ENCODE measurements at places on chromosomes 4 and X.

- DNase-seq, result no peak
Measured at GRCh38 chrX:133810925-133811324, 174.5 kb downstream of the GPC3 start.

- no peak for DNase-seq
Measured at GRCh38 chr4:70508801-70509200, 9.6 kb upstream of the AMTN start.

DNA sequence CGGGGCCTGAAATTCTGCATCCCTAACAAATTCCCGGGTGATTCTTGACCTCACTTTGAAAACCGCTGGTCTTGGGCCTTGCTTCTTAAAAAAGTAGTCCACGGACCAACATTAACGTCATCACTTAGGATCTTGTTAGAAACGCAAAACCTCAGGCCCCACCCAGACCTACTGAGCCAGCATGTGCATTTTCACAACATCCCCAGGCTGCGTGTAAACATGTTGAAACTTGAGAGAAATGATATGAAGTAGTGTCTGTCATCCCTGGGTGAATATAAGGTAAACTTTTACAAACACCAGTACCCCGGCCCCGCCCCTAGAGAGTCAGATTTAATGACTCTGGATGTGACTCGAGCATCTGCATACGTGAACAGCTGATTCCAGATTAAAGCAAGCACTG is 33.7 kb downstream of the SORBS2 start:
- no peak for DNase-seq

- no peak for DNase-seq
Measured at GRCh38 chr4:157115613-157116335, 39.8 kb downstream of the GLRB start.

GRCh38 chr4:26013629-26014028 is 99.6 kb downstream of the SMIM20 start:
- no peak for DNase-seq

DNA sequence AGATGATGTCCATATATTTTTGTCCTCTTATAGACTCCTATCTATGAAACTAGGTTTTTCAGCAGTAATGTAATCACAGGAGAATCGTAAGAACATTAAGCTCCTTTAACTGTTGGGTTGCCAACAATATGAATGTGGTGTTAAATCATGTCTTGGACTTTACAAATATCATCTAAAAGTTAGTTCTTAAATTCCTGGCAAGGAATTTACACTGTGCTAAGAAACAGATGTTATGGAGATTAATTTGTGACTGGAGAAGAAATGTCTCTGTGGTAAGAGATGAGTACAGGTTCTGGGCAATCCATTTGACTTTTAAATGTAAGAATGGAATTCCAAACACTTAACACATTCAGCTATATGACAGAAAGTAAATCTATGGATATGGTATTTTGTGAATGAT is 34.6 kb downstream of the CNKSR2 start:
- no peak for DNase-seq

- no peak for DNase-seq
Measured at GRCh38 chr4:174198828-174199227, 84.6 kb downstream of the FBXO8 start.

DNA sequence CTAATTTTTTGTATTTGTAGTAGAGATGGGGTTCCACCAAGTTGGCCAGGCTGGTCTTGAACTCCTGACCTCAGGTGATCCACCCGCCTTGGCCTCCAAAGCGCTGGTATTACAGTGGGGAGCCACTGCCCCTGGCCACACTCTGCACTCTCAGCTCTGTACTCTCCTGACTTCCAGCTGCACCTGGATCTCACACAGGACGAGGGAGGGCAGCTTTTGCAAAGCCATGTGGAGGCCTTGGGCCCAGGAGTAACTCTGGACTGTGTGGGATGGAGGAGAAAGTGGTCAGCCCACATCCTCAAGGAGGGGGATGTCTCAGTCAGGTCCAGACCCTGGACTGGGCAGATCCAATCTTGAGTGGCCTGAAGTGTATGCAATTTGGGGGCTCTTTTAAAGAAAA is 23.0 kb downstream of the NAT8L start:
- DNase-seq, result peak; percentile 22

DNA sequence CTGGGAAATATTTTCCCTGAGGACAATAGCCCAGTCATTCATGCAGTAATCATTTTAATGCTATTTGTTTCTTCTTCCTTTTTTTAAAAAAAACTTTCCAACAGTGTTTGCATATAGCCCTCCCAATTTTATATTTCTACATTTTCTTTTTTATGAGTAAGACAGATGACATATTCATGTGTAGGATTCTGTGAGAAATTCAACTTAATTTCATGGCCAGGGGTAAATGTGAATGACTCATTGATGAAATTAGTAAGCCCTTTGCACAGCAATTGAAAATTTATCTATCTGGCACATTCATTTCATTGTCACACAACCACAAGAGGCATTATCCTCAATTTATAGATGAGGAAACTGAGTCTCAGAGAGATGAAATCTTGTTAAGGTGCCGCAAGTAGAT is 13.7 kb upstream of the SMIM20 start:
- DNase-seq, result no peak

- DNase-seq, result peak; percentile 28
Measured at GRCh38 chrX:129791961-129792570, 12.3 kb downstream of the SASH3 start.

DNA sequence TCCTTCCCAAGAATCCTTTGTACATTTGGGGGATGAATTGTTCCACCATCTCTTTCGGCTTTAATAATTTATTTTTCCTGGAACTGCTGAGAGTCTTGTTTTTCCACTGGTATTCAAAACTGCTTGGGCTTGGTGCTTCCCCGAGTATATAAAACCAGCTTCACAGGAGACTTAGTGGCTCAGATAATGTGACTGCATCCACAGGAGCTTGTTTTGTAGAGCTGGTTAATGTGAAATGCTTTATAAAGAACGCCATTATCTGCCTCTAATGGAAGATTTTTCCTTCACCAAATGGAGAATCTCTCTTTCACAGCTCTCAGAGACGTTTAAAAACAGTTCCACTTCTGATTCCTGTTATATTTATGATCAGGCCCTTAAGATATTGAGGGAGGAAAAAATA is 935.5 kb downstream of the RAB28 start:
- no peak for DNase-seq

DNA sequence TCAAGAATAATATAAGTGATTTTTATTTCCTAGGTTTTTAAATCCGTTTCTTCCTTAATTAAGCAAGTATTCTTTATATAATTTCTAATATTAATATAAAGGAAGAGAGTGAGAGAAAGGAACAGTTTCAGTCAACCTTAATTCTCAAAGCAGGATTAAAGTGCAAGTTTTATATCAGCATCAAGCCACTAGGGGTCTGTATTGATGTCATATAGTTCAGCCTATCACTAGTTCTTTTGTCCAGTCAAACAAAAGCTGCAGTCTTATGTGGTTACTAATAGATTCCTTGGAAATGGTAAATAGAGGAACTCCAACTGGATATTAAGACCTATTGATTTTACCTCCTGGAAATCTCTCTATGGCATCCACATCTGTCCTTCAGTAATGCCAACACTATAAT is 82.0 kb downstream of the NAP1L3 start:
- no peak for DNase-seq

DNA sequence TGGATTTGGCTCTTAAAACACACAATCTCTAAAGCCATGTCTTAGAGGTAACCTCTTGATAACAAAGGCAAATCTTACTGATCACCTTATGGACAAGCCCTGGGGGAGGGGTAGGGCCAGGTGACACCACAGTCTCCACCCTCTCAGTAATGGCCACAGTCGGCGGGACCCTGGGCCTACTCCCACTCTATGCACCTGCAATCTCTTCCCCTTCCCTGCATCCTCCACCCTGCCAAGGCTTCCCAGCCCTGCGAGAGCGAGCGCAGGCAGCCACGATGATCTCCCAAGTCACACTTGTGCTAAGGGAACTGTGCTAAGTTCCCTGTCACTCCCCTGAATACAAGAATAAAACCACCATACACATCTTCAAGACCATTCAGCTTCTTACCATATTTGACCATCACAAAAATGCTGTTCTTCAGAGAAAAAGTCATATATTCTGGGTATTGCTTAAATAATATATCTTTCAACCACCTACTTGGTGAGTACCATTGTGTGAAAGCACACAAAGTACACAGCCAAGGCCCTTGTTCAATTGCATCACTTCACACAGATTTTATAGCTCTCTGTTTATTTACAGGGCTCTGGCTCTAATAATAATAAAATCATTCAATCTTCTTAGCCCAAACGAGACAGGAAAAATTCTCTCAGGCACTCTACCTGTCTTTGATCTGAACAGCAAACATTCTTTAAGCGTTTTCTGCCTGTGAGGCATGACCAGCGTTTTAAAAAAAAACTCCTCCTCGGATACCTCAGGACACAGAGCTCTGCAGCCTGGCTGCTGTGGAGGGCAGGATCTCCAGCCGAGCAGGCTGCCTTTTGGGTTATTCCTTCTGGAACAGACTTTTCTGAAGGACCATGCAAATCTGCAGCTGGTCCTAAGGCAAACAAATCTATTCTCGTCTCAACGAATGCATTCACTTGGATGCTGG is 115.7 kb upstream of the MAP3K15 start:
- no peak for DNase-seq

GRCh38 chr4:151715881-151716280 is 44.9 kb downstream of the GATB start:
- DNase-seq, result no peak

- DNase-seq, result peak; percentile 66
Measured at GRCh38 chrX:23803931-23804381, 21.0 kb downstream of the SAT1 start.

- DNase-seq, result no peak
Measured at GRCh38 chr4:127888559-127888958, 7.9 kb downstream of the PLK4 start.

- no peak for DNase-seq
Measured at GRCh38 chrX:75211976-75212375, 55.9 kb upstream of the ABCB7 start.

- no peak for DNase-seq
Measured at GRCh38 chrX:130834149-130834548, 68.9 kb downstream of the ENOX2 start.

DNA sequence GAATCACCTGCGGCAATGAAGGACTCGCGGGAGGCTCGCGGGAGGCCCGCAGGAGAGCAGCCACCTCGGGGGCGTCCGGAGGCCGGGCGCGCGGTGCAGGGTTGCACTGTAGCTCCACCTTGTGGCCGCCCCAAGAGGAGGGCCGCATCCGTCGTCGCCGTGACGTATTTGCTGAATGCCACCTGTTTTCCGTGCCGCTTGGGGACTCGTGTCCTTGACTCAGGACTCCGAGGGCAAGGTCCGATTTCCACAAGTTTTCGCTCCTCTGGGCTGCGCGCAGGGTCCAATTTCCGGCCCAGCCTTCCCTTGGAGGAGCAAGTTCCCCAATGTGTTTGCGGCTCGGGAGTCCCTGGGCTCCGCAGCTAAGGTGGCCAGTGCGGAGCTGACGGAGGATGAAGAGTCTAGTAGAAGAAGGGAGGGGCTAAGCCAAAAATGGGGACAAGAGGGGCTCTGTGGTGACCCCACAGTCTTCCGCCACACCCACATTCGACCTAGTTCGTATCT is 10.7 kb upstream of the DLG3 start:
- DNase-seq, result no peak

DNA sequence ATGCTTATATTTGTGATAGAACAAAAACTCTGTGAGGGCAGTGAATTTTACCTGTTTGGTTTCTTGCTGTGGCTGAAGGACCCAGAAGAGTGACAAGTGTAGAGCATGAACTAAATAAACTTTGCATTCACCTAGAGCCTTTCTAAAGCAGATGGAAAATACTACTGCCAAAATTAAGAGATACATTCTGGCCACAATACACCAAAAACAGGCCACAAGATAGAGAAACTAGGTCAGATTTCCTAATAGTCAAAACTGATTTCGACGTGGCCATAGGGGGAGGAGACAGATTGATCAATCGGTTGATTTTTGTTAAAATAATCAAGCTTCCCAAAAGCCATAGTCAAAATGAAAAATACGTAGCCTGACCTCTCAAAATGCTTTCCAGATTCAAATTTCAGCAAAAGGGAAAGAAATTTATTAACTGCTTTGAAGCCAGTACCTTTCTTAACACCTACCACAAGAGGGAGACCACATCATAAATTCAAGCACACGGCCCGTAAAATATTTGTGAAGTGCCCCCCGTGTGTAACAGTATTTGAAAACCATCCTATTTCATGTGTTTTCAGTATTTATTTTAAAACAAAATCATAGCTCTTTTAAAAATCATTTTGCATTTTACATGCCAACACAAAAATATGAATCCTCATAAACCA is 132.4 kb downstream of the CORIN start:
- no peak for DNase-seq

- no peak for DNase-seq
Measured at GRCh38 chrX:52359614-52360232, 9.1 kb upstream of the XAGE2 start.

- no peak for DNase-seq
Measured at GRCh38 chr4:155952501-155952901, 1.2 kb downstream of the CTSO start.

DNA sequence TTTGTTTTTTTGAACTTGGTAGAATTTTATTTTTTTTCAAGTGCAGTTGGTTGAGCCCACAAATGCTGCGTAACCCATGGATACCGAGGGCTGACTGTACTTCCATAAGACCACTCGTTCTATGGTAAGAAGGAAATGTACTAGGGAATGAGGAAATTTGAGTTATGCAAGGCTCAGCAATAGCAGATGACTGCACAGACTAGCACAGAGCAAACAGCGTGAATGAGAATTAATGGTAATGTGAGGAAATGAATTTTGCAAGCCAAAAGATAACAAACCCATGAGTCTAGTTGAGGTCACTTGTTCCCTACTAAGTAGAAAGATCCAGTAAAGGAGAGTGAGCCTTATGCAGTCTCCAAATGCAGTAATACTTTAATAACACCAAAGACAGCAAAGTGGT is 17.4 kb downstream of the GSPT2 start:
- DNase-seq, result no peak

GRCh38 chr4:133565379-133565778 is 416.3 kb downstream of the PCDH10 start:
- no peak for DNase-seq

DNA sequence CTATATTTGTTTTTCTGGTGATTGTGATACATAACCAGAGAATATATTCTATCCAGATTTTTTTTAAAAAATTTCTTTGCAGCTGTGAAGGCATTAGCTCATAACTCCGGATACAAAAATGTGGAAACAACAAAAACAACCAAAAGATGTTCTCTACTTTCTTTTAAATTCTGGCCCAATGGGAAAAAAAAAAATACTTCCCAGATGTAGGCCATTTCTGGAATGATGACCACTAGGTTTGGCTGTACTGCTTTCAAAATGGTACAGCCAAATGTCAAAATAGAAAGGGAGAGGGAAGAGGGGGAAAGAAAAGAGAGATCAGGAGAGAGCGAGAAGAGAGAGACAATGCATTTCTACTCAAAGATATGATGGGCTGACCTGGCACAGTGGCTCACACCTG is 14.6 kb downstream of the ANOS1 start:
- DNase-seq, result no peak

- DNase-seq, result no peak
Measured at GRCh38 chrX:155968326-155968661, 29.2 kb upstream of the IL9R start.

DNA sequence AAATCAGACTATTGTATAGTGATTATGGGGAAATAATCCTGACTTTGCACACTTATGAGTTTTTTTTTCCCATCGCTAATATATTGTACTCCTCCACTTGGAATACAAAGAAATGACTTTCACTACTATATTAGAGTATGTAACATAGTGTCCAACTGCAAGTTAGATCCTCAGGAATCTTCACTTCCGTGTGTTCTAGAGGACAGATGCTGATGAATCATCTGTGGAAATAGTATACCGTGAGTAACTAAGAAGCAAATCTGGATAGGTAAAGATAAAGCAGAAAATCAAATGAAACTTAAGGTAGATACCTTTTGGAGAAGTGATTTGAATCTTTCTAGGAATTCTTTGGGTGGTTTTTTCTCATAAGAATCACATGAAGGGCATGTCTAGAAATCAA is 8.3 kb downstream of the IL21 start:
- no peak for DNase-seq
